ENCODE measurements at places on chromosomes 13 and 19.

DNA sequence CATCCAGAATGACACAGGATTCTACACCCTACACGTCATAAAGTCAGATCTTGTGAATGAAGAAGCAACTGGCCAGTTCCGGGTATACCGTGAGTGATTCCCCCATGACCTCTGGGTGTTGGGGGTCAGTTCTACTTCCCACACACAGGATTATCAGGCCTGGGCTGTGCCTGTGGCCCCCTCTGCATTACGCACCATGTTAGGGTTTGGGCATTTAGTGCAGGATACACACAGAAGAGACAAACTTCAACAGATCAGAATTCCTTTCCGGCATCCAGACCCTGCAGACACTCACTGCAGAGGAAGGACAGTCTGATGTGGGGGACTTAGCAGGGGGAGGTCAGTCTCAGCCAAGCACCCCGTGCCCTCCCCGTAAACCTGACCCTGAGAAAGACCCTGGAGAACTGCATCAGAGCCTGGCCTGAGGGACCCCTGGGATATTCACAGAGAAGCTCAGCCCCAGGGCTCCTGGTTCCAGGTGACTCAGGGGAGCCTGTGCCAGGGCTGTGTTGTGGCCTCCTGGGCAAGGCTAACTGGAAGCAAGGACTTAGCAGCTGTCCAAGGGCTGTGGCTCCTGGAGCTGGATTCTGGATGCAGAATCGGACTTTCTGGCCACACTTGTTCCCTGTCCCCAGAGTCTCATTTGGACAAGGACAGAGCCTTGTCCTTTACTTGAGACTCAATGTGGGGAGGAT lies 1.7 kb downstream of the CEACAM5 start:
- DNase-seq: no peak

- DNase-seq: no peak
These were observed 2.8 kb upstream of the SLC7A9 start for GRCh38 chr19:32872391-32872790.

DNA sequence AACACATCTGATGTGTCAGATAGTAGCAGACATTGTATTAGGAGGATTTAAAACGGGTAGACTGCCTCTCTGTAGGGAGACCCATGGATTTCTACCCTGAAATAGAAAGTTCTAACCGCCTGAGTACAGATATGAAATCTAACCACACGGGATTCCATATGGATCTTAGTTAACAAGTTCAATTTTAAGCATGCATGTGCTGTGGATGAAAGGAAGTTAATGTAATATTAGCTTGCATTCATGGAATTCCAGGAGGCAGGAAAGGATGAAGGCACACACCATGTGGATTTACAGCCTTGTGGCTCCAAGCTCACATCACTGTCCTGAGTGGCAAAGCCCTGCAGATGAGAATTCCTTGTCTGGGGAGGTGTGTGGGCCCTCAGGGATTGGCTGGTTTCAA lies 120.6 kb upstream of the IRS2 start:
- DNase-seq: no peak

DNA sequence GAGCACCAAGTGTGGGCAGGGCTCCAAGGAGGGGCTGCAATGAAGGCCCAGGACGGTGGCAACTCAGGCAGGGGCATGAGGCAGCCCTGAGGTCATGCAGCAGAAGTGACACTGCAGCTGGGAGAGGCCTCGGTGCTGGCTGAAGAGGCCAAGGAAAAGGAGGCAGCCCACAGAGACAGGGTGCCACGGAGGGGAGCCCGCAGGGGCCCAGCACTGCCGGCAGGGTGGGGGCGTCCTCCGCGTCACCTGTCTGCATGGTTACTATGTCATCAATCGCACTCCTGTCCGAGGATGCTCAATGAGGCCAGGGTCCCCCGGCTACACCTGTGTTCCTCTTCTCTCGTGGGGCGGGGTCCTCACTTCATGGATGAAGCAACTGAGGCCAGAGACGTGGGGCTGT lies 123.1 kb downstream of the TUBA3C start:
- DNase-seq: no peak

- DNase-seq: no peak
These were observed 7.4 kb upstream of the TIMM13 start for GRCh38 chr19:2434721-2435265.

DNA sequence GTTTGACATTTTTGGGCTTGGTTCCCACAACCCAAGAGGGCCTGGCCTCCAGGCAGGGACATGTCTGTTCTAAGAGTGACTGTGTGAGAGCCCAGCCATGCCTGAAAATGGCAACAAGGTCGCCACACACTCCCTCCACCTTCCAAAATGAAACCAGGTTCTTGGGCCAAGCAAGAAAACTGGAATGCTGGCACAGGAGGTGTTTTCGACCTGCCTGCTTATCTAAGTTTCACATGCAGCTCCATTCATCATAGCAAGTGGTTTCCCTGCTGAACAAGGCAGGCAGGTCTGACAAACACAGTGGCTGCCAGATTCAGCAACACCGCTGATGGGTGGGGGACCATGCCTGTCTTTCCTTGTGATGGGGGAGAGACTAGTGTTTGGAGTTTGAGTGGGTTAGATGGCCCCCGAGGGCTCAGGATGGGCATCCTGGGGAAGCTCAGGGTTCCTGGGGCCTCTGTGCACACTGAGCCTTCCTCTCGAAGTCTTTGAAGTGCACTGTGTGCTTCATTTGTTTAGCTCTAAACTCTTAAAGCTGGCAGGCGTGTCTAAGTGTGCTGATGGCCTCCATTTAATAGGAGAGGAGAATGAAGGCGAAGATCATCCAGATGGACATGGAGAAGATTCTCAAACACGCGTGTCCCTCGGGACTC lies 17.9 kb upstream of the GAS6 start:
- DNase-seq: no peak
